Spleen (tissue), 13 donors: ENCODE measurements at places on chromosomes 7 and 10. TPM values are rescaled to one million over a fixed set of nuclear protein-coding genes. Genes with fewer than 3 reads are reported as not detected.

DNA sequence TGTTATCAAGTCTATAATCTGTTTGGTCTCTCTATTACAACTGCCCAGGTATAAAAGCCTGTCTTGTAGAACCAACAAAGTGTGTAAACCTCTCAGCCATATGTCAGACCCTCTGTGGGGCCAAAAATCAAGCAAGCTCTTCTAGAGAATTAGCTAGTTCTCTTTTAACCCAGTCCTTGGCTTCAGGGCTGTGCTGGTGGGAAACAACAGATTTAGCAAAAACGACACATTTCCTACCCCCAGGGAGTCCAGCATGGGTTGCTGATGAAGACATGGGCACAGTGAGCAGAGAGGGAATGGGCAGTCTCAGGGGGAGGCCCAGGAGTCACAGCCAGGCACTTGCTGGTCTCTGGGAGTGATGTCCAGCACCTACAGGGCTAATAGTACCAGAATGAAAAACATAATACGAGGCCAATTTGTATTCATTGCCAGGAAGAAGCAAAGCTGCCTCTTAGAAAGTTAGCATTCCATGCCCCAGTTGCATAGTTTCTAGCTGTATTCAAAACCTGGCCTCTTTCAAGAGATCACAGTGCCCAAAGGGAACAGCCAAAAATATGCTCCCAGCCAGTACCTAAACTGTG is 80.1 kb downstream of the FRMD4A start:
- H3K36me3 ChIP-seq = no peaks in the 10 kb centered on the region
- H3K4me1 ChIP-seq = no peaks in the 10 kb centered on the region
- no peak for DNase-seq
- no peak overlapping the region for H3K4me3 ChIP-seq
- peaks cover 8% of the 10 kb centered on the region for H3K27me3 ChIP-seq

GRCh38 chr7:151141311-151141854 is 26.1 kb downstream of the GBX1 start:
- no peak overlapping the region for H3K4me3 ChIP-seq
- H3K36me3 ChIP-seq = peaks cover 89% of the 10 kb centered on the region
- DNase-seq = no peak
- H3K4me1 ChIP-seq = no peaks in the 10 kb centered on the region
- no peaks in the 10 kb centered on the region for H3K27me3 ChIP-seq
- no peak overlapping the region for H3K27ac ChIP-seq

TAS2R5 gene
- 1.7 TPM for total RNA-seq

PALD1 gene
- 8.5 TPM for total RNA-seq

ECHDC3 gene
- total RNA-seq = 18.6 TPM
